ENCODE measurements at places on chromosomes 2 and 18.
A peak's percentile ranks its signal among the peaks of the same experiment; 100 is the strongest.

GRCh38 chr2:113053666-113054065, 999 bp upstream of the IL36B start:
- H3K4me1 ChIP-seq = no peaks in the 10 kb centered on the region
- peaks cover 14% of the 10 kb centered on the region for H3K27me3 ChIP-seq
- no peak overlapping the region for H3K27ac ChIP-seq
- no peak overlapping the region for H3K4me3 ChIP-seq
- no peak for DNase-seq

- H3K36me3 ChIP-seq = no peaks in the 10 kb centered on the region
- no peaks in the 10 kb centered on the region for H3K4me1 ChIP-seq
- no peak overlapping the region for H3K4me3 ChIP-seq
- H3K27me3 ChIP-seq = no peaks in the 10 kb centered on the region
- no peak for DNase-seq
These were observed 390.2 kb upstream of the NXPH2 start for GRCh38 chr2:139170406-139170805.

GRCh38 chr2:111238296-111238695, 117.6 kb downstream of the BCL2L11 start:
- H3K27me3 ChIP-seq = no peaks in the 10 kb centered on the region
- H3K36me3 ChIP-seq = peaks cover 19% of the 10 kb centered on the region
- H3K27ac ChIP-seq = no peak overlapping the region

- H3K27me3 ChIP-seq = no peaks in the 10 kb centered on the region
- H3K4me3 ChIP-seq = no peak within 1 kb of the TSS
- no peaks in the 10 kb centered on the region for H3K36me3 ChIP-seq
- DNase-seq = no peak
- peaks cover 4% of the 10 kb centered on the region for H3K4me1 ChIP-seq
- H3K27ac ChIP-seq = no peak within 1 kb of the TSS
These were observed at the start of gene PSMA8 for GRCh38 chr18:26133652-26134051. PSMA8 (plus strand) TSS chr18:26133869; CDS start chr18:26133966, 97 bp downstream.

- H3K4me1 ChIP-seq = peaks cover 7% of the 10 kb centered on the region
- H3K27me3 ChIP-seq = peaks cover 60% of the 10 kb centered on the region
- H3K4me3 ChIP-seq = no peak overlapping the region
- H3K27ac ChIP-seq = no peak overlapping the region
These were observed 53.9 kb downstream of the PTGR3 start for GRCh38 chr18:75154997-75155396.

- H3K27ac ChIP-seq = no peak overlapping the region
- no peaks in the 10 kb centered on the region for H3K4me1 ChIP-seq
- no peak for DNase-seq
- H3K4me3 ChIP-seq = no peak overlapping the region
- H3K36me3 ChIP-seq = no peaks in the 10 kb centered on the region
These were observed 230.9 kb downstream of the DLGAP1 start for GRCh38 chr18:4224031-4224704.

GRCh38 chr2:147756069-147756468, 88.8 kb upstream of the ACVR2A start:
- H3K36me3 ChIP-seq = no peaks in the 10 kb centered on the region
- no peak for DNase-seq
- H3K27ac ChIP-seq = no peak overlapping the region
- H3K4me3 ChIP-seq = no peak overlapping the region
- H3K4me1 ChIP-seq = no peaks in the 10 kb centered on the region
- no peaks in the 10 kb centered on the region for H3K27me3 ChIP-seq

GRCh38 chr2:10289352-10289751, 13.4 kb upstream of the HPCAL1 start:
- no peaks in the 10 kb centered on the region for H3K36me3 ChIP-seq
- DNase-seq = no peak
- H3K4me1 ChIP-seq = peaks cover 14% of the 10 kb centered on the region
- no peak overlapping the region for H3K4me3 ChIP-seq

- DNase-seq = no peak
- H3K4me3 ChIP-seq = no peak overlapping the region
- no peaks in the 10 kb centered on the region for H3K36me3 ChIP-seq
- peaks cover 47% of the 10 kb centered on the region for H3K27me3 ChIP-seq
These were observed 2.4 kb downstream of the RAB17 start for GRCh38 chr2:237588044-237588696.

- H3K4me3 ChIP-seq = peak within 1 kb of the TSS; percentile 44
- H3K27me3 ChIP-seq = peaks cover 20% of the 10 kb centered on the region
- H3K36me3 ChIP-seq = no peaks in the 10 kb centered on the region
- DNase-seq = peak; percentile 97
- H3K4me1 ChIP-seq = peaks cover 33% of the 10 kb centered on the region
These were observed at the start of gene TMEM37 for GRCh38 chr2:119431155-119431975. TMEM37 (plus strand) TSS chr2:119431854; CDS start chr2:119431904, 50 bp downstream.

DNA sequence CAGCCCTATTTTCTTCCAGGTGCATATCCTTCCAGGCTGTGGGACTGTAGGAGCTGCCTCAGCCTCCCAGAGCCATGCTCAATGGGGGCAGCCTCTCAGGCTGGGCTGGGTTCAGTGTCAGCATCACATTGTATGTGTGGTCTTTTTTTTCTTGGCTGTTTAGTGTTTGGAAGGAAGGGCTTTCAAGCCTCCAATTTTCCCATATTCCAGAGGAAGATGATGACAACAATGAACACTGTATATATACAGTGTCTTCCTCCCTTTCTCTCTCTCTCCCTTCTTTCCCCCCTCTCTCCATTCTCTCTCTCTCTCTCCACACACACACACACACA, 326.4 kb downstream of the DYSF start:
- DNase-seq = no peak
- no peaks in the 10 kb centered on the region for H3K36me3 ChIP-seq
- no peaks in the 10 kb centered on the region for H3K4me1 ChIP-seq
- H3K4me3 ChIP-seq = no peak overlapping the region
- peaks cover 20% of the 10 kb centered on the region for H3K27me3 ChIP-seq
- no peak overlapping the region for H3K27ac ChIP-seq

DNA sequence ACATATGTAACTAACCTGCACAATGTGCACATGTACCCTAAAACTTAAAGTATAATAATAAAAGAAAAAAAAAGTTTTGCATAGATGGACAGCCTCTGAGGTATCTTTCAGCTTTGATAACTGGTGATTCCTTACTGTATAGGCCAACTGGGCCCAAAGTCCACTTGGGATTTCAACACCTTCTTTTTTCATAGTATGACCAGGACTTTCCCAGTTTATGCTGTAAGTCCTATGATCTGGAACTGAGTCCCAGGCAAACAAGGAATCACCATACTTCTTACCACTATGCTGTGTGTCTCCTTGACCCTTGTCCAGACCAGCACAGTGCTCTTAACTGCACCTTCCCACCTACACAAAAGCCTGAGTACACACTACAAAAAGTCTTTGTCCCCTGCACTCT, 205.1 kb upstream of the RBBP8 start:
- no peak overlapping the region for H3K27ac ChIP-seq
- no peak for DNase-seq
- H3K4me1 ChIP-seq = no peaks in the 10 kb centered on the region
- no peak overlapping the region for H3K4me3 ChIP-seq

Measured in K562 (cell line).